ENCODE measurements at places on chromosomes 11 and 22.

DNA sequence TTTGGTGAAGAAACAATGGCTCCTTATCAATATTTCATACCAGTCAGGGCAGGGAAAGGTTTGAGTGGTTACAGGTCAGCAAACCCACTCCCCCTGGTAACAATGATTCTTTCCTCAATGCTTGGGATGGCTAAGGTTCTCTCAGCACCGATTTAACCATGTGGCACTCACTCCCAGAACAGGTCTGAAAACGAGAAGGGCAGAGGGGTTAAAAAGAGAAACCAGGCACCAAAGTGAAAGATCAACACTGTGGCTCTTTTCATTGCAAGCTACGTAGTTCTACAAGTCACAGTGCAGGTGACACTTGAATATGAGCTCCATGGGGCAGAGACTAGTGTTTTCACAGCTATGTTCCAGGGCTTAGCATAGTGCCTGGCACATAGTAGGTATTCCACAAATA, 132.4 kb downstream of the PLEKHA7 start:
- DNase-seq, result no peak

GRCh38 chr11:19844806-19845205, 132.2 kb downstream of the NAV2 start:
- peak; percentile 74 for DNase-seq

GRCh38 chr22:43745783-43746356, 66.2 kb downstream of the EFCAB6 start:
- DNase-seq, result no peak

GRCh38 chr11:204587-205109, 2.6 kb downstream of the BET1L start:
- DNase-seq, result no peak

GRCh38 chr11:110455718-110456117, 26.0 kb downstream of the FDX1 start:
- no peak for DNase-seq

- DNase-seq, result no peak
Observed at GRCh38 chr11:35590412-35590811, 27.8 kb upstream of the FJX1 start.

- no peak for DNase-seq
Observed at GRCh38 chr22:21861264-21861848, 6.1 kb downstream of the MAPK1 start.

DNA sequence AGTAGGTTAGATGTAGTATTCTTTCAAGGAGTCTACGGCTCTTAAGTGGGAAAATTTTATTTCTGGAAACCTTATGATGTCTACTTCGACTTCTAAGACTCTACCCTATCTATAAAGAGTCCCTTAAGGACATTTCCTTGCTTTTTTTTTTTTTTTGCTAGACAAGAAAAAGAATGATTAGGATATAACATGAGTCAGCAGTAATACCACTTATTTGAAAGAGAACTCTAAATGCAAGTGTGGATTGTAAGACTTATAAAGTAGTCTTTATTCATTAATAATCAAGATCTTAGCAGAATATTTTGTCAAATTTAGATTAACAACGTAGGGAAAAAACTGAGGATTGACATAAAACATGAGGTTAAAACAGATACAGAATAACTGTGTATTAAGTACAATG, 71.0 kb downstream of the DKK3 start:
- DNase-seq, result no peak

- no peak for DNase-seq
Observed at GRCh38 chr11:114108501-114109205, 49.1 kb downstream of the ZBTB16 start.

Data from midbrain (tissue), 1 donor.